ENCODE measurements at places on chromosomes 13 and 19.

DNA sequence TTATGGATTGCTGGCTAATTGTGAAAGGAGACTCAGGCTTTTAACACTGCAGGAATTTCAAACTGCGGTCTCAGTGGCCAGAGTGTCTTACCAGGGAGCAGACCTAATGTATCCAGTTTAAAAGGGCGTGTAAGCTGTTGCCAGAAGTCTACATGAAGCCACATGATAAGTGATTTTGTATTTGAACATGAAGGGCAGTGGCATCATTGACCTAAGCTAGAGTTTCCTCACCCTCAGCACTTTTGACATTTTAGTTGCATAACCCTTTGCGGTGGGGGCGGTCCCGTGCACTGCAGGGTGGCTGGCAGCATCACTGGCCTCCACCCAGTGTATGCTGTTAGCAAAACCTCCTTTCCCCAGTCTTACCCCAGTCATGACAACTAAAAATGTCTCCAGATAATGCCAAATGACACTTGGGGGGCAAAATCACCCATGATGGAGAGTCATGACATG lies 23.7 kb upstream of the GPR18 start:
- DNase-seq: no peak

DNA sequence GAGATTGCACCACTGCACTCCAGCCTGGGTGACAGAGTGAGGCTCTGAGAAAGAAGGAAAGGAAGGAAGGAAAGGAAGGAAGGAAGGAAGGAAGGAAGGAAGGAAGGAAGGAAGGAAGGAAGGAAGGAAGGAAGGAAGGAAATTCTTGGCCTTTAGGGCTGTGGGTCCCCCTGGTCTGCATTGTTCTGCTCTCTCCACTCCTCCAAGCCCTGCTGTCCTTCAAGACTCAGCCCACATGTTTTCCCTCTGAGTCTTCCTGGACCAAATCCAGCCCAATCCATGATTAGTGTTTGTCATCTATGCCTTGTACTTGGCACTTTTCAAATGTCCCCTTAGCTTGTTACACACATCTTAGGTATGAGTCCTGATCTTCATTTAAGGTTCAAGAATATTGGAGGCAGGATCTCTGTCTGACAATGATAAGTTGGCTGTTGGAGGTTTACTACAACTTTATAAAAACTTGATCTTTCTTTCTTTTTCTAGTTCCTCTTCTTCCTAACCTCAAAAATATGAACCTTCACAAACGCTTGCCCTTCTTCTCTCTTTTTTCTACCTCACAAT lies 48.8 kb upstream of the INTS6 start:
- no peak for DNase-seq

- no peak for DNase-seq
Measured at GRCh38 chr19:14411161-14411937, 7.8 kb downstream of the DDX39A start.

- no peak for DNase-seq
Measured at GRCh38 chr13:36553491-36553890, 120.3 kb upstream of the SERTM1 start.

DNA sequence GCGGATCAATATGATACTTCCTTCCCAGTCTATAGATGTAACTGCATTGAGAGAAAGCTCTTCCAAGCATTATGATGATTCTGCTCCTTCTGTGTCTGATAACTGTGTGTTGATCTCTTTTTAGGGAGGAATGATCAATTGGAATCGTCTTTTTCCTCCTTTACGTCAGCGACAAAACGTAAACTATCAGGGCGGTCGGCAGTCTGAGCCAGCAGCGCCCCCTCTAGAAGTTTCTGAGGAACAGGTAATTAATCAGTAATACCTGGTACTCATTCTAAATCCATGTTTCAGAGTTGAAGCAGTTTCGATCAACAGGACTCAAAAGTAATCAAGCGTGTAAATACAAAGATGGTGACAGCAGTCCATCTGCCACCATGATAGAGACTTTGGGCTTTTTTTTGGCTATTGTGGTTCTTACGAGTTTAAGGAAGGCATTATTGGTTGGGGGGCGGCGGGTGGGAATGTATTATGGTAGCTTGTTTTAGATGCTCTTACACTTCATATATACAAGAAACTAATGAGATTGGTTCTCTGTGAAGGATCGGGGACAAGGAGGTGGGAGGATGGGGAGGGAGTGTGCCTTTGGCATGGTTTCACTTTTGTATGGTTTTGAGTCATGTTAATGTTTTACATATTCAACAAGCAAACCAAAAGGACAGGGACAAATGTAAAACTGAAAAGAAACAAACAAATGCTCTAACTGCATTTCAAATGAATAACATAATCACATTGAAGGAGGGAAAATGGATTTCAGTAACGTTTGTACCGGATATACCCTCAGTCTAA lies 60.7 kb upstream of the GPR183 start:
- no peak for DNase-seq

DNA sequence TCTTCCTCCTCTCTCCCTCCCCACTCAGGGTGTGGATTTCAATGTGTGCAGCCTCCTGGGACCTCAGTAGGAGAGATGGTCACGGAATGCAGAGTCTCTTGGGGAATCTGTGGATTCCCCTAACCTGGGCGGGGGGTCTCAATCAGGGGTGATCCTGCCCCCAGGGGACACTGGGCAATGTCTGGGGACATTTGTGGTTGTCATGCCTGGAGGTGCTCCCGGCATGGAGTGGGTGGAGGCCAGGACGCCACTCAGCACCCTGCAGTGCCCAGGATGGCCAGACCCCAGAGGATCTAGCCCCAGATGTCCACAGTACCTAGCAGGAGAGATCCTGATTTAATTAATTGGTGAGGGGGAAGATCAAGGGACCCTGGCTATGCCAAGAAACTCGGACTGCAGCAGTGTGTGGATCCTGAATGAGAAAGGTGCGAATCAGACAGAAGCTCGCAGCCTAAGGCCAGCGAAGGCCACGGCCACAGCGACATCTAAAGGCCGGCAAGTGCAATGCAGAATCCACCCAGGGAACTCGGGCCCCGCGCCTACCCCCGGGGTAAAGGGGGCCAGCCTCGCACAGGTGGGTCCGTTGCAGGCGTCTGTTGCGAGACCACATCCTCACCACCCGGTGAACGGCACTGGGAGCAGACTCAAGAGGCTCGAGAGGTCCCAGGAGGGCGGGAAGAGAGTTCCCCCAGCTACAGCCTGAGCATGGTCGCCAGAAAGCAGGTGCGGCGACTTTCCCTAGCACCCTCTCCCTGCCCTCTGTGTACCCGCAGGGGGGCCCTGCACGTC lies 88.8 kb downstream of the GNG7 start:
- peak; percentile 41 for DNase-seq

DNA sequence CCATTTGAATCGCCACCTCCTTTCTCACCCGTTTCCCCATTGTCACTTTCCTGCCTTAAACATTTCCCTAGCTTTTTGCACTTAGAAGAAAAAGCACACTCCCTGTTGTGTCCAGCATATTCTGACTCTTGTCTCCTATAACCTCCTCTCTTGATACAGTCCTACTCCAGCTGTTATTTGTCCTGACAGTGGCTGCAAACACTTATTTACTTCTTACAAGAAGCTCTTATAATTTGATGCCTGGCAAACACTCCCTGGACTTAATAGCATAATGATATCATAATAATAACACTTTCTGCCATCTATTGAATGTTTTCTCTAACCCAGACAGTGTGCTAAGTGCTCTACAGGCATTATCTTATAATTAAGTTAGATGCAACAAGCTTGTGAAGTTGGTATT lies 76.6 kb downstream of the DGKH start:
- DNase-seq: no peak

DNA sequence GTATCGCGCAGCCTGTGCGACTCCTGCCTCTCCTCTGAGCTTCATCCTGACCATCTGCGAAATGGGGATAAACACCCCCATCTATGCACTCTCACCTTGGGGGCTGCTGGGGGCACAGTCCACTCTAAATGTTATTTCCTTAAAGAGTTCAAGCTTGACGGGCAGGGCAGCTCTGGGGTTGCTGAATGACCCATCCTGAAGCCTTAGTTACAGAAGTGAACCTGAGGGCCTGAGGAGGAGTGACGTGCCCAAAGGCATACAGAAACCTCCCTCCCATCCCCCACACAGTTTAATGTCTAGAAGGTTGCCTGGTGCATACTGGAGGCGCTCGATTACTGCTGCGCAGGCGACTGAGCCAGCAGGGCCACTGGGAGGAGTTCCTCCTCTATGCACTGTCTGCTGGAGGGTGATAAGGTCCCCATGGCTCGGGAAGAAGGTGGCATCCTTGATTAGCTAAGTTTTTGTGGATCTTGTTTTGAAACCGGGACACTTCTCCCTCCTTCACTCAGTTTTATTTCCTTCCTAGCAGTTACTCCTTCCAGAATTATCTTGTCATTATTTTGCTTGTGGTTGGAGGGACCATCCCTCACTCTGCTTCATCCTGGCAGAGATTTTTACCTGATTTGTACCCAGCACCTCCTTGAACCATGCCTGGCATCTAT lies 572 bp upstream of the FKBP8 start:
- DNase-seq: peak; percentile 54

All from stimulated activated CD4-positive, alpha-beta T cell treated with anti-CD3 and anti-CD28 coated beads, TNF-alpha, amount 100 ng/mL, for 4 hours (primary cell).